ENCODE measurements at places on chromosomes 6 and 20.

GRCh38 chr6:8157839-8158238 is 55.5 kb upstream of the EEF1E1 start:
- no peak for DNase-seq

- no peak for DNase-seq
These were observed 21.2 kb upstream of the SLC22A2 start for GRCh38 chr6:160279850-160280249.

- DNase-seq = no peak
These were observed 3.1 kb downstream of the NCOA7 start for GRCh38 chr6:125793863-125794262.

DNA sequence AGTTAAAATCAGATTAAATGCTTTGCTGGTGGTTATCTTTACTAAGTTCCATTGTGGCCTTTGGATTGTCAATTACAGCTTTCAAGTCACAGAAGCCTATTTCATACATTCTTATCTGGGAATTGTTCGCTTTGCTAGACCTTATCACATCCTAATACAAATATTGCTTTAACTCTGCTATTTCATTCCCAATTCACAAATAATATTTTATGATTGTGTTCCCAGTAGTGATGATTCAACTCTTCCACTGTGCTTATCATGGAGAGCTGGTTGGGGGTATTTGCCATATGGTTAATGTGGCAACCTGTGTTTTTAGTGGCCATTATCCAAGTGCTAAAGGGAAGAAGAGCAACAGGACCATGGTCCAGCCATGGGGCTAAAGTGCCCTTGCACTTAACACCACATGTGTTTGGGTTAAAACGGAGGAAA is 72.9 kb upstream of the GLP1R start:
- DNase-seq = no peak

GRCh38 chr6:106685833-106686232 is 56.5 kb downstream of the QRSL1 start:
- DNase-seq = no peak

GRCh38 chr6:168452685-168453377 is 11.8 kb downstream of the SMOC2 start:
- DNase-seq = no peak

DNA sequence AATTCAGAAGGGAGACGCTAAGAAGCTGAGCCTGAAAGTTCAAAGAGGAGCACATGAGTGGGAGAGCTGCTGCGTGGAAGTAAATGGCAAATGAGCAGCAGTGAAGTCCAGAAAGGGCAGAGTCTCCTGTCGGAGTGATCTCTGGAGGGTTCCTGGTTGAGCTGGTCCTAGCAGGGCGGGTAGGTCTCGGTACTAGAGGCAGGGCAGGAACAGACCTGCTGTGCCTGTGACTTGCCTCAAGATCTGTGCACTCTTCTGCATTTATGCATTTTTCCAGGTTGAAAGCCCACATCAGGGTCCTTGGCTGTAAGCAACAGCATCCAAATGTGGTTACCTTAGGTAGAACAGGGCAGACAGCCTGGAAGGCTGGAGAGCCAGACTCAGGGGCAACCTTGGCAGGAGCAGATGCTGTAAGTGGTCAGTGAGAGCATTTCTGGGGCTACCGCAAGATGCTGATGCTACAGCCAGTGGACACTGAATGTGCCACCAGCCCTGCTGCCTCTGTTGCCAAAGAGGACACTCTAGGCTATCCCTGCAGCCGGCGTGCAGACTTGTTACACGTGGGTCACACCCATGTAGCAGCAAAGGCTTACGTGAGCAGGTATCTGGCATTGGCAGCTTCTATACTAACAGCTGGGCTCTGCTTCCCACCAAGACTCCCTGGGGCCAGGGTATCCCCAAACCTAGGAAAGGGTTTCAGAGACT is 8.4 kb downstream of the DUSP22 start:
- DNase-seq = no peak

GRCh38 chr20:46507760-46508407 is 5.5 kb downstream of the ZNF334 start:
- no peak for DNase-seq

GRCh38 chr6:6840831-6841291 is 252.3 kb downstream of the LY86 start:
- no peak for DNase-seq

DNA sequence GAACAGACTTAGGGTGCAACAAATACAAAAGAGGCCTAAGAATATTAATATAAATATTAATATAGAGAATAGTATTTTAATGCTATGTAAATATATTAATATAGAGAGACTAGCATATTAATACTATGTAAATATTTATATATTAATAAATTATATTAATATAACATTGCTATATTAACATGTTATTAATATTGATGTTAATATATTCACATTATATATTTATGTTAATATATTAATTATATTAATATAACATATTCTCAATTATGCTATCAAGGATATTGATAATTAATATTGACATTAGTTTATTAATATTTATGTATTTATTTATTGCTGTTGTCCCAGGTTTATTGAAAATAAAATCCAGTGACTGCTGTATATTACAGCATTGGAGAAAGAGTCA is 1.1 kb upstream of the MAS1L start:
- no peak for DNase-seq

DNA sequence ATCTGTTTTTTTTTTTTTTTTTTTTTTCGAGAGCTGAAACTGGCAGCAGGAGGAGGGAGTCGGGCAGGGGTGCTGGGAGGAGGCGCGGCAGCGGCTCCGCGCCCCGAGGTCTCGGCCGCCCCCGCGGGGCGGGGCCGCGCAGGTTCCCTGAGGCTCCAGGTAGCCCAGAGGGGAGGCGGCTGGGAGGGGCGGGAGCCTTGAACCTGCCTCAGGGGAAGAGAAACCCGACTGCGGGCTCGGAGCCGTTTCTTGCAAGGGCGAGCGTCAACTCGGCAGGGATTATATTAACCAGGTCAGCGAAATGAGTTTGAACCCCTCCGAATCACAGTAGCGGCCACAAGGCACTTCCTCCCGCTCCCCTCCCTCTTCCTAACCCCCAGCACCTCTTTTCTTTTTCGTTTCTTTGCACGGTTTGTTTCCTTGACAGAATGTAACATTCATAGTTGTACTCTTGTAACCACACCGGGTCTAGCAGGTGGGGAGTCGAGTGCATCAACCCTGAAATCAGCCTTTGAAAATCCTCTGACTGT is 2.0 kb downstream of the MYB start:
- no peak for DNase-seq

DNA sequence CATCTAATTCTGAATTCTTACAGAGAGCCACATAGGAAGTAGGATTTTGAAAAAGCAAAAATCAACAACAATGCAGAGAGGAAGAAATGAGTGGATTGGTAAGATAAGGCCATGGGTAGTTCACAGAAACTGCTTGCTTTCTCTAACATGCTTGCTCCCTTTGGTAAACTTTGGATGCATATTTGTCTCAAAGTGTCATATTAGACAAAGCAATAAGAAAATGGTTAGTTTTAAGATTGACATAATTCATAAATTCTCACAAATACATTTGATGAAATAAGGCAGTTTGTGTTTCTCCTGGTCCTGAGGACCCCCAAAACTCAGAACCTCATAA is 31.7 kb downstream of the UTRN start:
- DNase-seq = no peak

DNA sequence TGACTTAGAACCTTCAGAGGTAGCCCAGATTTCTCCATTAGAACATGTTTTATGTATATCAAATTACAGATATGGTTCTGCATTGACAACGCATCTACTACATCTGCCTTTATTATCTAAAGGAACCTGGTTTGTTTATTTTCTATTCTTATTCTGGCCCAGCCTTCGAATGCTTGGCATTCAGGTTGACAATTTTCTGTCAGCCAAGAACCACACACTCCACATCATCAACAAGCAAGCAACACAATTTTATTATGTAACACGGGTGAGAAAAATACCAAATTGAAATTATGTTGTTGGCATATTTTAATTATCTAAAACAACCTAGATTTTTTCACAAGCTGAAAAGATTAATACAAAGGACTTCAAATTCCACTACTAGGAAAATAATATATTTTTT is 14.6 kb downstream of the MAP3K5 start:
- DNase-seq = no peak

DNA sequence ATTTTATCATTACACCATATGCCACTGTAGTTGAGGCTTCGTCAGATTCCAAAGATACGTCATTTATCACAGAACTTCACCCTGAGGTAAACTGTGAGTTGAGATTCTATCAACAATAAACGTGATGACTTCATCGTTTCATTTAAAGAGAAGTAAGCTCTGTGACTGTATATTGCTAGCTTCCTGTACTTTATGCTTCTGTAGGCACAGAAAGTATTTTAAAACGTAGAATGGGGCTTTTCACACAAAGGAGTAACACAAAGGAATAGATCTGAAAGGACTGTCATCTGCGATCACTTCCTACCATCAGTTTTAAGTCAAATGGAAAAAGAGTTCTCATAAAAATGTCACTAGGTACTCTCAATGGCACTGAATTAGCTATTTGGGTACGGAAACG is 234.4 kb upstream of the MCHR2 start:
- DNase-seq = no peak

DNA sequence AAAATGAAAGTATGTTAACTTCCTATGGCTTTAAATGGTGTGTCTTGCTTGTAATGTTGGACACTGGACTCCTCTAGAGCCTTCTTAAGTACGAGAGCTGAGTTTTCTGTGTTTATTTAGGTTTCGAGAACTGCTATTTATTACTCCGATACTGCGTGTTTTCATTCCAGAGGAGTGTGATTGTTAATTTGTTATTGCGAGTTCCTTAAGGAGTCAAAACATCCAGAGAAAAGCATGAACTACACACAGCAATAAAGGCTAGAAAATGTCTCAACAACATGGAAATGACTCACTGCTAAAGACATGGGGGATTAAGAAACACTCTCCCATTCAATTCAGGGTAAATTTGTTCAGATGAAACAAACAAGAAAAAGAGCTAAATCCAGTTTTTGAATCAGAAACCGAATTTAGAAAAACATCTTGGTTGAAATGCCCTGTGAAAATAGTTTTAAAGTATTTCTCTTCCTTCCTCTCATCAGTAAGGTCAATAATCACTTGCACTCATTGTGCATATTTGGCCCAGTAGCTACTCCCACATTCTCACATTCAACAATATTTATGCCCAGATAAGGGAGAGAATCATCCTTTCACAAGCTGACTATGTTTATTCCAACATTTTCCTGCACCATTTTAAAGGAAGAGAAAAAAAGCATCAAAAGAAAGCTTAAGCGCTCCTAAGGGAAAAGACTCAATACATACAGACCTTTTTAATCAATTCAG is 36.0 kb downstream of the ATXN1 start:
- DNase-seq = no peak

DNA sequence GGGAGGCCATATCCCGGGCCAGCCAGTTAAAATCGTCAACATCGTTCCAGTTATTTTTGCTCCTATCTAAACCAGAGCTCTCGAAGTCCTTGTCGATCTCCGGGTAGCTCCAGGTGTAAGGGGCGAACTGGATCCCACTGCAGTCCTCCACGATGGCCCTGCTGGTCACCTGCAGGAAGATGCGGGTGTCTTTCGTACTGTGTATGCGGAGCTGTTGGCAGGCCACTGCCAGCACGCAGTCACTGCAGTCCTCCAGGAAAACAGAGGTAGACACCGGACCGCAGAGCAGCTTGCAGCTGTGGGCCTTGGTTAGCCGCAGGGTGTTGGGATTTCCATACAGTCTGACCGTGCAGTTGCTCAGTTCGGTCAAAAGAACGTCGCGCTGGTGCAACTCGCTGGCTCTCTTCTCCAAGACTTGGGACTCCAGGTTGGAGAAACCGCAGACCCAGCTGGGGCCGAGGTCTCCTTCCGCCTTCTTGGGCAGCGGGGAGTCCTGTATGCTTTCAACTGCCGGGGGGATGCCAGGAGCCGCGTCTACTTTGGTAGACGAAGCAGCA is 742 bp downstream of the TBCC start:
- DNase-seq = no peak

GRCh38 chr20:52405417-52405816 is 213.8 kb upstream of the ZFP64 start:
- no peak for DNase-seq

DNA sequence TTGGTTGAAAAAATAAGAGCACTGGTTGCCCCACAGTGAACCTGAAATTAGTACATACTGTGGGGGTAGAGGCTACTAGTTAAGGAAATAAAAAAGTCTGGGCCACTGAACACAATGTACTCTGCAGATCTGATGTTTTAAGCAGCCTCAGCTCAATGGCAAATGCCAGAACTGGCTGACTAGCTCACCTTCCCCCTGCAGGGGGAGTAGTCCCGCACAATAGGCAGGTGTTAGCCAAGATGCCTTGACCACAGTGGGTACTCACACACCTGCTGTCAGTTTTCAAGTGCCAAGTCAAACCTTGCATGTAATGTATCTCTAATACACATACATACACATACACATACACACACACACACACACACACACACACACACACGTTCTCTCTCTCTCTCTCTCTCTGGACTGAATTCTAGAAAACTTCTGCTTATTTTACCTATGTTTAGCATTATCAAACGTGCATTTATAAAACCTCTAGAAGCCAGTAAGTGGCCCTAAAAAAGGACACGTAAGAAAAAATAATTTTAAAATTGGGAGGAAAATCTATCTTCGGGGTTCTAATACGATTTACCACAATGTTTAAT is 36.1 kb downstream of the GMDS start:
- DNase-seq = no peak

All from neural crest cell (in vitro differentiated cells).